ENCODE measurements at places on chromosomes 1 and 21.

DNA sequence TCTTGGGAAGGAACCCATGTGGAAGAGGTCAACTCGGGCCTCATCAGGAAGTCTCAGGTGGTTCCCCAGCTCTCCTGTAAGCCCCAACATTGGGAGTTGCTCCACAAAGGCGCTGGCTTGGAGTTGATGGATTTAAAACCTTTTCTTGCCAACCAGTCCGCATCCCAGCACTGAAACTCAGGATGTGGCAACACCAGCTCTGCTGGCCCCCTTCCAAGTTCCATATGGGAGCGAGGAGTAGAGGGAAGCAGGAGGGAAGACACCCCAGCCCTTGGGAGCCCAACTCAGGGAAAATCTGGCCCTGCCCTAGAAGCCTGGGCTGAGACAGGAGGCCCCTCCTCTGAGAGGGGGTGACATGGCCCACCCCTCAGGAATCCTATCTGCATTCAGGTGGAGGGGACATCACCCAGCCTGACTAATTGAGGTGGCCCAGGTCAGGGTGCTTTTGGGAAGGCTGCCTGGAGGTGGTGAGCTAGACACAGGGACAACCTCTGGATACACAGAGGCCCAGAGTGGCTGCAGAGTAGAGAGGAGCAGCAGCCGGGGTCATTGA, 33.1 kb upstream of the DMBX1 start:
- DNase-seq = no peak

- DNase-seq = no peak
These were observed 73.8 kb downstream of the MRPL37 start for GRCh38 chr1:54273795-54274163.

DNA sequence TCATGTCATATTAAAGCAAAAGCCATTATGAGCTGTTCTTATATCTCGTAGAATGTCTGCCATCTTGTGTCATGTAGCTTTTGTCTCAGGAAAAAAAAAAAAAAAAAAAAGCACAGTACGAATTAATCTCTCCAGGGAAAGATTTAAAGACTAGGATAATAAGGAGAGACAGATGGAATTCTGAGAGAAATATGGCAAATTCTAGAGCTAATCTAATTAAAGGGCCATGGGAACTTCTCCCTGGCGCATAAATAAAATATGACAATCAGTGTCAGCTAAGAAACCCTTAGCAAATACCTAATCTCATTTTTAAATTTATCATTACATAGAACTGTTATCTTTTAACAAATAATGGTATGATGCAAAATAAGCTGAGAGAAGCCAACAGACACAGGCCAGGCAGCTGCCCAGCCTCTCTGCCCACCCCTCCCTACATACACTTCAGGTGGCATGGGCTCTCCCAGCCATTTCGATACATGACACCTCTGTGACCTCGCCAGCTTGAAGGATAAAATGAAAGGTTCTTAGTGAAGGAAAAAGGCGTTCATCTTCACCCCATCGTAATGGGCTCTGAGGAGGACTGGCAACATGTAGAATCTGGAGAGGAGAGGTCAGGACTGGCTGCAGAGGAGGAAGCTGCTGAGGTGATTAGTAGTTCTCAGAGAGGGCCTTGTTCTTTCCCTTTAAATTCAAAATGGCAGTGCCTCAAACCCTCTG, 39.8 kb downstream of the DISC1 start:
- no peak for DNase-seq

DNA sequence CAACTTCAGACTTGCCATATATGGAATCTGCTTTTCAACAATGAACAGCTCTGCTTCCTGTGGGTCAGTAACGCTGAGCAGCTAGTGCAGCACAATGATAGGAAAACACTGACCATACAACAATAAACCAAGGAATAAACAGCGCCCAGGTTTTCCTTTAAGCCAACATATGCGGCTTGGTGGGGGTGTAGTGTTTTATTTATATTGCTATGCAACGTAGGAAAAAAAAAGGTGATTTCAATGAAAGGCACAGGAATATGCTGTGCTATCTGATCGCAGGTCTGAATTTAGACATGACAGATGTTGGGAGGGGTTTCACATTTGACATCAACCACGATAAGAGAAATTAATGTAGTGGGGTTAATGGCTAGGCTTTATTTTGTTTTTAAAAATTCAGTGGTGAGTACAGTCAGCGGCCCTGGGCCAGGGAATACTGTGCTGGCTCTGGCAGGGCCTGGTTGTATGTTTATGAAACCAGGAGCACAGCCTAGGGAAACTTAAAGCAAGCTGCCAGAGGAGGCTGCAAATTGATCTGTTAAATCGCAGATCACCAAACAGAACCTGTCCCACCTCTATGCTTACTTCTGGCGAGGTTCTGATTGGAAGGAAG, 4.3 kb downstream of the TSPAN2 start:
- DNase-seq = no peak

GRCh38 chr1:64502931-64503330, 33.0 kb downstream of the CACHD1 start:
- no peak for DNase-seq

GRCh38 chr21:35404247-35404646, 355.1 kb upstream of the RUNX1 start:
- no peak for DNase-seq

GRCh38 chr1:29749024-29749945, 513.0 kb downstream of the PTPRU start:
- DNase-seq = no peak

GRCh38 chr1:4133297-4133938, 233.3 kb upstream of the C1orf174 start:
- no peak for DNase-seq

DNA sequence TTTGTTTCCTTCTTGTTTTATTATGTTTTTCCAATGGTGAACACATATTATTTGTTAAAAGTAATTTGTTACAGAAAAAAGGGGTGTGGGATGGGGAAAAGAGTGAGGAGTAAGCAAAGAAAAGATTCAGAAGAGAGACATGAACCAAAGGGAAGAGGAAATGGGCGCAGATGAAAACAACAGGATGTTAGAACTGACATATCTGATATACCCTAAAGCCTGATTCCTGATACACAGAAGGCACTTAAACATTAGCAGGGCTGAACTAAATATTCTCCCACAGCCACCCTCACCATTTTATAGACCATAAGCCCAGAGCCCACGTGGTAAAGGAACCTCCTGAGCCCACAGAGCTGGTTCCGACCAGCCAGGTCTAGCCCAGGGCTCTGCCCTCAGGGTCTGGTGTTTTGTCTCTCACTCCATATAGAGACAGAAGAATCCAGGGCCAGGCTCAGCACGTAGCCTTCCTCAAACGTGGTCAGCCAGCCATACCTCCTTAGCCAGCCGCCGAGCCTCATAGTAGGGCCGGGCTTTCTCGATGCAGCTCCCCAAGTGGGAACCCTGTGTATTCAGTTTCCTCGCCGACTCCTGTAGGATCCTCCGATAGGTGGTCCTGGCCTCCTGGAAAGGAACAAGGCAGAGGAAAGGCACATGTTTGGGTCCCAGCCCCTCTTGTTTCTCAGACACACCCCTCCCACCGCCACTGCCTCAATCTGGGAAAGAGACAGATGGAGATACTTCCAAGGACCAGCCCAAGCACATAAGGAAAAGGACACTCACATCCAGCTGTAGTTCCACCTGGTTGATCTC, 9.5 kb downstream of the SH3BP5L start:
- DNase-seq = no peak

GRCh38 chr21:43611598-43612369, 47.5 kb downstream of the HSF2BP start:
- no peak for DNase-seq

GRCh38 chr1:60813071-60813470, 269.3 kb upstream of the NFIA start:
- DNase-seq = no peak

DNA sequence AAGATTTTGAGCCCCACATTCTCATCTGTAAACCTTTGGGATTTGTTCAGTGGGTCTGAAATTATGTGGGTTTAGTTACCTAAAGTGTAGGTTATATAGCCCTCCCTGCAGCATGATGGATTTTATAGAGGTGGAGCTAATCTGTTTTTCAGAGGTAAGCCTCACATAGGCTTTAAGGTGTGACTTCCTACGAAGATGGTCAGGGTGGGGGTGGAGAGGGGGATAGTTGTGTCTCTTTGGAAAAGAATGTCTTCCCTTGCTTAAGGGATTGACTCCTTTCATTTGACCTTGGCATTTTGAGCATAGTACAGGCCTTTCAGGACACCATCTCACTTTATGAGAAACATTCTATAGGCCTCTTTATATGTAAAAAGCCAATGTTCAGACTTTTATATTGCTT, 3.4 kb downstream of the CACHD1 start:
- no peak for DNase-seq

GRCh38 chr1:26158271-26158907, 490 bp upstream of the FAM110D start:
- no peak for DNase-seq

GRCh38 chr1:113452921-113453770, 62.8 kb downstream of the MAGI3 start:
- DNase-seq = no peak

GRCh38 chr1:173134800-173135199, 72.3 kb downstream of the TNFSF4 start:
- DNase-seq = no peak

DNA sequence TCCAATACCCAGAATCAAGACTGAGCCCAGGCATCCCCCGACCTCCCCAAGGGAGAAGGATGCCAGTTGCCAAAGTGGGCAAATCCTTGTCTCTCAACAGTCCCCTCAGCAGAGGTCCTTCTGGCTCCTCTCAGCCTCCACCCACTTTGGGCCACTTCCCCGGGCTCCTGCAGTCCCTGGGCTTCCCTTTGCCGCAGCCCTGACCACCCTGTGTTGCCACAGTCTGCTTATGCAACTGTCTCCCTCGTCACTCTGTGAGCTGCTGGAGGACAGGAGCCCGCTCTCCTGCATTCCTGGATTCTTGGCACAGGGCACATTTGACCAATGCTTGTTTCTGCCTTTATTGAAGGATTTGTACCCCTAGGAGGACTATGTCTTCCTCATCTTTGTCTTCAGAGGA, 2.9 kb upstream of the LRP8 start:
- DNase-seq = no peak

DNA sequence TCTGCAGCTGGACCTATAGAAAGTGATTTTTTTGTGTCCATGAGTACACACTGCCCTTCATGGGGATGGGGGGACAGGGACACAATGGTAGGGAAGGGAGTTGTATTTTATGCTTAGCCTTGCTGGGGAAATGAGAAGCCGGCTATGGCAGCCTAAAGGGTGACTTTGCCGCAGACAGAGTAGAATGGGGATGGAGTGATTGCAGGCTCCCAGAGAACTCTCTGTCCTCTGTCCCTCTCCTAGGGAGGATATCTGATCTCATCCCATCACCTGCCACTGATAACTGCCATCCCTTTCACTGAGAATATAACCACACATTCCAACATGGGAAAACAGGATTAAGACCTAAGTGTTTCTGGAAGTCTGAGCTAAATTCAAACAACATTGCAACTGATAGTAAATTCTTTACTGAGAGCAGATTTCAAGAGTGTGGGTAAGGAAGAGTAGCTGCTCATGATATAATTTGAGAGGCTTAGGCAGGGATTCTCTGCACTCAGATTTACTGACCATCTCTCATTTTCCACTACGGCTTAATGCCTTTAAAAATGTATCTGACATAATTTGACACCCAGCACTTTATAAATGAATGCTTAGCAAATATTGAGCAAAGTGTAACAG, 13.9 kb downstream of the SH2D1B start:
- no peak for DNase-seq

GRCh38 chr1:98176936-98177335, 256.1 kb upstream of the DPYD start:
- no peak for DNase-seq

- DNase-seq = no peak
These were observed 60.1 kb upstream of the PTGS2 start for GRCh38 chr1:186740324-186740723.

DNA sequence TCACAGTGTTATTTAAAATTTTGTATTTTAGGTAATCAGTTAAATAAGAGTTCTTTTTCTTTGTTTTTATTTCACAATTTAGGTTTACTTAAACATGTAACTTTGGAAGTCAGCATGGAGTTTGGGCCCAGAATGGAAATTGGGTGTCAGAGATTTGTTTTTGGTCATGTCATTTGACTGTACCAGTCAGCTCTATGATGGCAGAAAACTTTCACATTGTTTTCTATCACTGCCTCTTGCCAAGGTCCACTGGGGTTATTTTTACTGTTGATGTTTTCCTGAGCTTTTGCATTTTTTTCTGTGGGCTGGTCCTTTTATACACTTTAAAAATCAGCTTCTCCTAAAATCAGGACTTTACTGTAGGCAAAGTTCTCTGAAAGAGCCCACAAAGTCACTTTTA, 54.4 kb downstream of the SLC30A7 start:
- no peak for DNase-seq

DNA sequence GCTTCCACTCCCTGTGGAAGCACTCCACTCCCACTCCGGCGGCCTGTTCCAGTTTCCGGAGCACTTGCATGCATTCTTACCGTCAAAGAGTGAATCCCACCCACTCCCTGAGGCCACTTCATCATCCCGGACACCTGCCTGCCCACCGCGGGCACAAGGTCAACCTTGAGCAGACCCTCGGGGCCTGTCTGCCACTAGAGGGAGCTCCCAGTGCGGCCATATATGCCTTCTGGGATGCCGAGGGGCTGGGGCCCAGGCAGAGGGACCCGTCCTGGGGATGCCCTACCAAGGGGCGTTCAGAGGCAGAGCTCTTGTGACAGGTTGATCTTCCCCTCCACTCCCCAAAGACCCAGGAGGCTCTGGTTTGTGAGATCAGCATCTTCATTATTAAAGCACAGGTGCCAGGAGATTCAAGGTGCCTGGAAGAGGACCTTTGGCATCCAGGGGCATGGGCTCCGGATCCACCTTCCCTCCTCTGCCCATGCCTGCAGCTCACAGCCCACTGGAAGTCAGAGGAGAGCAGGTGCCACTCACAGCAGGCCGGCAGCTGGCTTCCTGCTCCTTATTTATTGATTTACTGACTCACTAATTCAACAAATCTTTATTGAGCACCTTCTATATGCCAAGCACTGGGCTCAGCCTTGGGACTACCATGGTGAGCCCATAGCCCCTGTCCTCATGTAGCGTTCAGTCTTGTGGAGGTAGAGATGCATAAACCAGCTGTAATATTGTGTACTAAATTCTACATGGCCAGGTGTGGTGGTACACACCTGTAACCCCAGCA, 47.3 kb downstream of the UBIAD1 start:
- DNase-seq = no peak

GRCh38 chr21:16078382-16078781, 348.6 kb downstream of the USP25 start:
- DNase-seq = no peak

- DNase-seq = no peak
These were observed 83.5 kb upstream of the HMCN1 start for GRCh38 chr1:185650602-185651230.
